ENCODE measurements at places on chromosomes 16 and 17. TPM values are rescaled to one million over a fixed set of nuclear protein-coding genes. Genes with fewer than 3 reads are reported as not detected.

SLC5A10 gene
- polyA plus RNA-seq = 0.11 TPM

DNA sequence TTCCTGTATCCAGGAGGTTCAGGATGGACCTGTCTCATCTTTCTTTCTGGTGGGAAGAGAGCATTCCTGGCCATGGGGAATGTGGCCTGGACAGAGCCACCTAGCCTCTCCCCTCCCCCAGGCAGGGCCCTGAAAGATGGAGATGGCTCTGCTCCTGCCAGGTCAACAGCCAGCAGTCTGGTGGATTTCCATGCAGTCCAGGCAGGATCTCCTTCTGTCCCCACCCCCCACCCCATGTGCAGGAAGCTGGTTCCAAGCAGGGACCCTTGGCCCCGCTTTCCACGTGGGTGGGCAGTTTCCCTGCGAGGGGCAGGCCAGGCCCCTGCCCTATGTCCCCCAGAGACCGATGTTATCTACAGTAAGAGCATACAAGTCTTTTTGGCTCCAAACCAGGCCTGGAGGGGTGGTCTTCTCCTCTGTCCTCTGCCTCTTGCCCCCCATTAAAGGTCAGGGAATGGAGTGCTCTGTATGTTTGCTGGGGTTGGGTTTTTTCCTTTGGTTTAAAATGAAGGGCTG, 240.5 kb downstream of the SEC14L1 start:
- no peak overlapping the region for H3K27ac ChIP-seq
- H3K27me3 ChIP-seq = no peaks in the 10 kb centered on the region
- no peak overlapping the region for H3K4me3 ChIP-seq
- H3K4me1 ChIP-seq = peaks cover 5% of the 10 kb centered on the region

- no peak overlapping the region for H3K27ac ChIP-seq
- no peak overlapping the region for H3K4me3 ChIP-seq
- no peaks in the 10 kb centered on the region for H3K4me1 ChIP-seq
- H3K36me3 ChIP-seq = no peaks in the 10 kb centered on the region
- no peaks in the 10 kb centered on the region for H3K27me3 ChIP-seq
Observed at GRCh38 chr16:8380311-8380710, 210.0 kb downstream of the TMEM114 start.

GRCh38 chr16:56140645-56141044, 50.6 kb upstream of the GNAO1 start:
- no peak for DNase-seq
- no peak overlapping the region for H3K4me3 ChIP-seq
- no peaks in the 10 kb centered on the region for H3K36me3 ChIP-seq
- H3K27me3 ChIP-seq = no peaks in the 10 kb centered on the region

ANKFN1 gene
- polyA plus RNA-seq = not detected

- H3K4me3 ChIP-seq = no peak overlapping the region
- no peaks in the 10 kb centered on the region for H3K27me3 ChIP-seq
- H3K4me1 ChIP-seq = no peaks in the 10 kb centered on the region
- DNase-seq = no peak
- no peak overlapping the region for H3K27ac ChIP-seq
Observed at GRCh38 chr17:3954086-3954485, 10.2 kb downstream of the ATP2A3 start.
